ENCODE measurements at places on chromosomes 6 and 20.

- DNase-seq = no peak
Measured at GRCh38 chr20:15379681-15380296, 1042.4 kb upstream of the FLRT3 start.

- DNase-seq = no peak
Measured at GRCh38 chr6:149503276-149503675, 18.5 kb upstream of the ZC3H12D start.

- no peak for DNase-seq
Measured at GRCh38 chr6:14026831-14027539, 90.6 kb upstream of the CD83 start.

GRCh38 chr6:112253841-112254816 is at the start of gene LAMA4:
LAMA4 (minus strand) TSS chr6:112254567; CDS start chr6:112254150, 417 bp downstream.
- DNase-seq = peak; percentile 85

DNA sequence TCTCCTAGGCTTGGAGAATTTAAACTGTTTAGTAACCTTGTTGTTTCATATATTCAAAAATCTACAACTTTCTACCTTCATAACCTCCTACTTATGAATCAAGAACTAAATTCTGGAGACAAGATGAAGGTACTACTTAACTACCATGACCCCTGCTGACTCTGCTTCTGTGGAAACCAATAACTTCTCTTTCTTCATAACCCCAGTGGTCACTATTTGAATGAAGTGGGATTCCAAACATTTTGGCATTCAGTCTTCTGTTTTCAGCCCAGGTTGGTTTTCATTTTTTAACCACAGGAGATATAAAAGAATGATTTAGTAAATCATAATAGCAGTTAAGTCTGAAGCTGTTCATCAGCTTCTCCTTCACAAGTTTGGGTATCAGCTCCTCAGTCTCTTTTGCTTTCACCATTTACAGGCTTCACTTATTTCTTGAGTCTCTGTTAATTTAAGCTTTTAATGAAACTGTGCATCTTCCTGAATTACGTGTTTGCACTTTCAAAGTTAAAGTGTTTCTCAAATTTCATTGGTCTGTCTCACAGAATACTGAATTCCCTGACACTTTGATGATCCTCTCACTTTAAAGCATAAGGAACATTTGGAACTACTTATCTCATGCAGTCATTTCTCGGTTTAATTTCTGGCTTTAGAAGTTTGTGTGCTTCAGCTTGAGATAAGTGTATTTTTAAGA is 9.5 kb downstream of the SENP6 start:
- no peak for DNase-seq

DNA sequence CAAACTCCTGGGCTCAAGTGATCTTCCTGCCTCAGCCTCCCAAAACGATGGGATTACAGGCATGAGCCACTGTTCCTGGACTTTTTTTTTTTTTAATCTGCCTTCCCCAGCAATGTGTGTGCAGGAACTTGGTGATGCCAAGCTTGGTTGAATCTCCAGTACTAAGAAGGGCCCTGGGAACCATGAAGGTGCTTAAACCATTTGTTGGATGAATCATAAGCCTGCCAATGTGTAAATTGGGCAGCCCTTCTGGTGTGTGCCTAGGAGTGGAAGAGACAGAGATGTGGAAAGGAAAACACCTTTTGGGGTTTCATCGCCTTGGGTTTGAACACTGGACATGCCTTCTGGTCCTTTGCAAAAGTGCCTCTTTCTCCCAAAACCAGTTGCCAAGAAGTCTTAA is 7.1 kb upstream of the SPO11 start:
- DNase-seq = no peak

DNA sequence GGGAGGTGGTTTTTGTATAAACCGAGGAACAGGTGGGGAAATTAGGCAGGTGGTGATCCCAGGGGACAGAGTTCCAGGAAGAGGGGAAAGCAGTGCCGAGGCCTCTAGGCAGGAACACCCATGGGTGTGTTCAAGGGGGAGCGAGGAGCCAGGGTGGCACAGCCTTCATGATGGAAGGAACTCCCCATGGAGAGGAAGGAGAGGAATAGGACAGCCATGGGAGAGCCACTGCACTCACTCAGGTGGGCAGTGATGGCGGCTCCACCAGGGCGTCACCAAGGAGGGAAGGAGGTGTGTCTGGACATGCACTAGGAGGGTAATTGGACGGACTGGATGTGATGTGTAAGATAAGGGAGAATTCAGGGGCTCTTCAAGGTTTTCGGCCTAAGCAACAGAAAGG is 98.2 kb downstream of the THBS2 start:
- peak; percentile 3 for DNase-seq

DNA sequence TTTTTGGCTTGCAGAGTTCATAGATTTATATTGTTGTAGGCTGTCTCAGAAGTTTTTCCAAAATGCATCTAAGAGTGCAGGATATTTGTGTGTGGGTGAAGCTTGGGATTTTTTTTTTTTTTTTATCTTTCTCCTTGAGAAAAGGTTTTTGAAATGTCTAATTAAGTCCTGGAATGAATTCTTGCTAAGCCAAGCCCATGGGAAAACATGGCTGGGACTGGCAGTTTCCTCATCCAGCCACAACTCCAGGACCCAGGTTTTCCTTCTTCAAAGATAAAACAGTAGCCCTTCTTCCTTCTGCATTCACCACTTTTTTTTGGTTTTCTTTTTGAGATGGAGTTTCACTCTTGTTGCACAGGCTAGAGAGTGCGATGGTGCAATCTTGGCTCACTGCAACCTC is 242.5 kb upstream of the JAG1 start:
- no peak for DNase-seq

DNA sequence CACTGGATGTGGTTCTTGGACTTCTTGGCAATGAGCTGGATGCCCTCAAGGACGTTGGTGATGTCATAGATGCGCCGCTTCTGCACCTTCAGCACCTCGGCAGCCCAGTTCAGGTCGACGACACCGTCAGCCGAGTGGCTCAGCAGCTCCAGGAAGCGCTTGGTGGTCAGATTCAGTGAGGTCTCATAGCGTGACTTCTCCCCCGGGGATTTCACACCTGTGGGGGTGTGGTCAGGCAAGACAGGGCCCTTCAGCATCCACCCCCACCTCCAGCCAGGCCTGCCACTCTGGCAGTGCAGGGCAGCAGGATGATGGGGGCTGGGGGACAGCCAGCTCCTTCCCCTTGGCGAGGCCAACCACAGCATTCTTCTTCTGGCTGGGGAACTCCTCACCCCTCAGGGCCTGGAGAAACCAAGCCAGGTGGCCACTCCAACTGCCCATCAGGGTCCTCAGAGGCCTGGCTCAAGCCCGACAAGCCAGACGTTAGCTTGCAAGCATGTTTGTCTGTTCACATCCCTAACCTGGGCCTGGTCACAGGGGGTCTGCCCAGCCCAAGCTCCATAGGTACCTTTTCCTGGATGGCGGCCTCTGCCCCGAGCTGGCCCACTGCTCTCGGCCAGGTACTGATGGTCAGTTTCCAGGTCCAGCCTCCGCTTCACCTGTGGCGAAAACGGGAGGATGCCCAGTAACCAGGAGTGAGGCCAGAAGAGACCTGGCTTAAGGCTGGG is 5.7 kb upstream of the NECAB3 start:
- DNase-seq = no peak

DNA sequence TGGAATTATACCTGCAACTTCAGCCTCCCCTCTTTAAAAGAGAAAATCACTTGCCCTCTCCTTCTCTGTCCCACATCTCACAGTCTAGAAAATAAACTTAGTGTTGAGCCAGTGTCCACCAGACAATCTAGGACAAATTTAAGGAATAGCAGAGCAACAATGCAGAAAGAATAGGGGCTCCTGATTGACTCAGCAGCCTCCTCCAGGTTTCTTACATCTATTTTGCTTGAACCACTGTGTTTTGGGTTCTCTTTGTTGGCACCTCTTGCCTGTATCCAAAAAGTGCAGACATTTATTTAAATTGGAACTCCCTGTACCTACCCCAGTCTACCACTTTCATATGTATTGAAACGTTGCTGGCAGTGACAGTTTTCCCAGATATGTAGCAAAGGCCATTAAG is 133.7 kb upstream of the HSF2 start:
- DNase-seq = no peak

All from stomach (tissue), 19 donors.